ENCODE measurements at places on chromosomes 5 and 9.

- DNase-seq: no peak
Measured at GRCh38 chr9:13932528-13933267, 381.2 kb downstream of the NFIB start.

DNA sequence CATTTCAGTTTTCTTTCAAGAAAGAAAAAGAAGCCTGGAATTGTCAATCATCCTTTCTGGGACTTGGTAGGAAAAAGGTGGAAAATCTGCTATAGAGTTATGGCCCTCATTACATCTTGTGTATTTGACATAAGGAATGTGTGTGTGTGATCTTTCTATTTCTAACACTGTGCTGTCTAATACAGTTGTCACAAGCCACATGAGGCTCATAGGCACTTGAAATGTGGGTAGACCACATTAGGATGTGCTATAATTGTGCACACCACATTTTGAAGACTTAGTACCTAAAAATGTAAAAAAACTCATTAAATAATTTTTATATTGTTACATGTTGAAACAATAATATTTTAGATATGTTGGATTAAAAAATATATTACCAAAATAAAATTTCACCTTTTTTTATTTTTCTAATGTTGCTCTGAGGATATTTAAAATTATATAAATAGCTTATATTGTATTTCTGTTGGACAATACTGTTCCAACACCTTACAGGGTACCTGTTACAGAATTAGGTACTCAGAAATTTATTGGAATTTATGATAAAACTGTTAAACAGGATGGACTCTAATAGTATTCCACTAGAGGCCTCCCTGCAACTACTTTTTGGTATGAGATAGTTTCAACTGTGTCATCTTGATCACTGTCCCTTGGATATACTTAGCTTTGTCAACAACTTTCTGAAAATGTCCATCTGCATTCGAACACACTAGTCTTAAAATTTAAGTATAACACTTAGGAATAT is 18.4 kb downstream of the MSANTD3 start:
- no peak for DNase-seq

GRCh38 chr9:1637401-1637800 is 377.7 kb upstream of the SMARCA2 start:
- no peak for DNase-seq

GRCh38 chr5:24232041-24232440 is 412.7 kb downstream of the CDH10 start:
- no peak for DNase-seq
